Fibroblast of mammary gland (primary cell): ENCODE measurements at places on chromosomes 5 and 9.

GRCh38 chr9:122088880-122089706 is 4.0 kb downstream of the TTLL11 start:
- peak; percentile 51 for DNase-seq

DNA sequence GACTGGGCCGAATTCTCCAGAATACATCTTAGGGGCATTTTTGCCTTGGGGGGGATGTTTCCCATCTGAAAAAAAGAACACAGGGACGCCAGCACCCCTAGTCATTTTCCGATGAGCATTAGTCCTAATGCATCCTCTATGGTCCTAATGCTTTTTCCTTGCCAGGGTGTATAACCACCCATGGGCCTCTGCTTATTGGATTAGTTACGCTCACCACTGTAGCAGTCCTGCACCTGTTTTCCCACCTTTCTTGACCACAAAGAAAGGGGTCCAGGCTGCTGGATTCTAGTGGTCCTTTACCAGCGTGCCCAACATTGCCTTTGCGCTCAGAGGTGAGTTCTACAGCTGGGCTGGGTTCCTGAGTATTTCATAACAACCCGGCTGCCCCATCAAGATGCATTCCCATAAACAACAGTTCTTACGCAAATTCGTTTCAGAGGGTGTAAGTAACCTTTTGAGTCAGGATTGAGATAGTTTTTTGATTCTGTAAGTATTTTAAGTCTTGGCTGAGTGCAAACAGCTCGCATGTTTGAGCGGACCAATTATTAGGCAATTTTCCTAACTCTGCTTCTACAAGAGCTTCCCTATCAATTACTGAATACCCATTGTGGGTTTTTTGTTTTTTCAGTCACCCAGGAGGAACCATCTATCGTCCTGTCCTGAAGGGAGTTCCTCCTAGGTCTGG is 135.1 kb downstream of the DROSHA start:
- no peak for DNase-seq

DNA sequence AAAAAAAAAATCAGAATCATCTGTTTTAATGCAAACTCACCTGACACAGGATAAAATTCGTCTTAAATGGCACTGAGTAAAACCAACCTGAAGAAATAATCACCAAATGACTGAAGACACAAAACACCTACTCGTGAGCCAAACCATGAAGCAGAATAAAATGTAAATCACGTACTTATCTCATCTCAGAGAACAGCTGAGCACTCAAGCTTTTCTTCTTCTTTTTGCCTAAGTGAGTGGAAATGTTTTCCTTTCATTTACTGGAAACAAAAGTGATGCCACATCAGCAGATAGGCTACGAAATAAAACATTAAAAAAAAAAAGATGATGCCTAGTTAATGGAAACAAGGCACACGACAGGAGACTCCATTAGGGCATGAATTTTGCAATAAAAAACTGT is 36.4 kb downstream of the ATPSCKMT start:
- no peak for DNase-seq

GRCh38 chr5:88393042-88393441 is 124.4 kb upstream of the TMEM161B start:
- no peak for DNase-seq
